Islet precursor cell (in vitro differentiated cells): ENCODE measurements at places on chromosomes 7 and 10.

DNA sequence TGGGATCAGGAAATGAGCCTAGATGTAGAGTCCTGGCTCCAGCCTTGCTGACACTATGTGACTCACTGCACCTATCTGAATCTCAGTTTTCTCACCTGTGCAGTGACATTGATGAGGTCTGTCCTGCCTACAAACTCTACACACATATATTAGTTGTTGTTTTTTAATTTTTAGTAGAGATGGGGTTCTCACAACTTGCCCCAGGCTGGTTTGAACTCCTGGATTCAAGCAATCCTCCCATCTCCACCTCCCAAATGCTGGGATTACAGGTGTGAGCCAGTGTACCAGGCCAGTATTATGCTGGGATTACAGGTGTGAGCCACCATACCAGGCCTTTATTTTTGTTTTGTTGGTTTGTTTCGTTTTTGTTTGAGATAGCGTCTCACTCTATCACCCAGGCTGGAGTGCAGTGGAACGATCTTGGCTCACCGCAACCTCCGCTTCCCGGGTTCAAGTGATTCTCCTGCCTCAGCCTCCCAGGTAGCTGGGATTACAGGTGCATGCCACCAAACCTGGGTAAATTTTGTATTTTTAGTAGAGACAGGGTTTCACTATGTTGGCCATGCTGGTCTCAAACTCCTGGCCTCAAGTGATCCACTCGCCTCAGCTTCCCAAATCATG, 11.8 kb upstream of the DDIT4 start:
- DNase-seq: no peak

DNA sequence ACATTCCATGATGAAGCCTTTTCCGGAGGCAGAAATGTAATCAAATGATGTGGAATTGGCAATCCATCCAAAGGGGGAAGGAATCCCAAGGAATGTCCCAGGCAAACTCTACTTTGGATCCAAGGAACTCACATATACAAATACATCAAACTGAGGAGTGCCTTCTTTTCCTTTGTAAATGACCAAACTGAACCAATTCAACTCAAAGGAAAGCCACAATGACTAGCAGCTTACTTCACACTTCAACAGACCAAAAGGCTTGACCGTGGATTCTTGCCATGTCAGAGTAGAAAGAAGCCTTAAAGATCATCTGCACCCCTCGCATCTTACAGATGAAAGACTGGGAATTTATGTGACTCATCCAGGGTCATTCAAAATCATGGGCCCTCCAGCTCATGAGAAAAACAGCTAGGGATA, 79.7 kb upstream of the MACROH2A2 start:
- no peak for DNase-seq

DNA sequence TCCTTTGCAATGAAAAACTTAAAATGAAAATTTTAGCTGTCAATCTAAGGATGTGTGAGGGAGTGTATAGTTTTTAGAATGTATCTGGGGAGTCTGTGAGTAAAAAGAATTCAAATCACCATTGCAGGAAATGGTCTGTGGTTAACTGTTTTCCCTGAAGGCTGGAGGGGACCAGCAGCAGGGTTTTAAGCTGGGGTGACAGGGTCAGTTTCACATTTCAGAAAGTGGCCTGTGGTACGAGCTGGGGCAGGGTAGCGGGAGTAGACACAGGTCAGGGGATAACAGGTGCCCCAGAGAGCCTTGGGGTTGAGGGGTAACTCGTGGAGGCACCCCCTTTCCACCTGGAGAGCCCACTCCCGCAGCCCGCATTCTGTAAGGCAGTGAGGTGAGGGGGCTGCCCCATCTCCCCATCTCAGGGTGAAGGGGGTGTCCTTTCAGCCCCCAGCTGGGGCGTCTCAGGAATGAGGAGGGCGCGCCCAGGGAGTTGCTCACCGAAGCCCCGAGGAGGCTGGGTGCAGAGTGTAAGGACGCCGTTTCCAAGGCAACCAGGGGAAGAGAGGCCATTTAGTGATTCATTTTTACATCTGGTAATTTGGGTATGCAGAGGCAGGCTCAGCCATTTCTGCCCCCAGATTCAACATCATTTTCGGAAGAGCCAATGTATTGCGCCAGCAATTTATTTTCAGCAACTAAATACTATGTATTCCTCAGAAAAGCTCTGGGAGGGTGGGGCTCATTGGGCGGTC, 168.9 kb downstream of the SLIT1 start:
- DNase-seq: no peak

GRCh38 chr10:102656791-102657371, 12.6 kb downstream of the TRIM8 start:
- DNase-seq: peak; percentile 46

GRCh38 chr10:24723386-24723787, 300 bp downstream of the ARHGAP21 start:
- no peak for DNase-seq

DNA sequence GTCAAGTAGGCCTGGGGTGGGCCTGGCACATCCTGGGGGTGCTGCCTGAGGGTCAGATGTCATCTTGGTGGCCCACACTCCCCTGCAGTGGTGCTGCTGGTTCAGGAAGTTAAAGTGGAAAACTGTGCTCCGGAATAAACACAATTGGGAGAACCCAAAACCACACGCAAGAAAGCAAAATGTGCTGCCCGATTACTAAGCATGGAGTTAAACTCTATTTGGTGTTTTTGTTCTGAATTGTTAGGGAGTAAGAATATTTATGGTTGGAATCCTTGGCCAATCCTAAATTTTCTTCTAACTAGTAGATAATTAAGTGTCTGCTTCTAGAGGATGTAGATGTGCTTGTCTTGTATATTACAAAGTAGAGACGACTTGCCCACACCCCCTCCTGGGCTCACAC, 131.4 kb downstream of the MGMT start:
- no peak for DNase-seq

DNA sequence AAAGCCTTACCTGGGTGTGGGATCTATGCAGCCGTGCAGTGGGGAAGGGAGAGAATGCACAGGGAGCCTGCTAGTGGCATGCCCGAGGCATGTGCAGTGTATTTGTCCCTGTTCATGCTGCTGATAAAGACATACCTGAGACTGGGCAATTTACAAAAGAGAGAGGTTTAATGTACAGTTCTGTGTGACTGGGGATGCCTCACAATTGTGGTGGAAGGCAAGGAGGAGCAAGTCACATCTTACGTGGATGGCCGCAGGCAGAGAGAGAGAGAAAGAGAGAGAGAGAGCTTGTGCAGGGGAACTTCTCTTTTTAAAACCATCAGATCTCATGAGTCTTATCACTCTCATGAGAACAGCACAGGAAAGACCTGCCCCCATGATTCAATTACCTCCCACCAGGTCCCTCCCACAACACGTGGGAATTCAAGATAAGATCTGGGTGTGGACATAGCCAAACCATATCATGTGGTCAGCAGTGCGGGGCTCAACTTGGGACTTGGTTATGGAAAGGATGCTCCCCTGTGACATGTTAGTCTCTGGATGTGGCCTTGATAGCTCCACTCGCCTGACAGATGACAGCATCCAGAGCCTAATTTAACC, 128.9 kb downstream of the DOCK1 start:
- peak; percentile 29 for DNase-seq

DNA sequence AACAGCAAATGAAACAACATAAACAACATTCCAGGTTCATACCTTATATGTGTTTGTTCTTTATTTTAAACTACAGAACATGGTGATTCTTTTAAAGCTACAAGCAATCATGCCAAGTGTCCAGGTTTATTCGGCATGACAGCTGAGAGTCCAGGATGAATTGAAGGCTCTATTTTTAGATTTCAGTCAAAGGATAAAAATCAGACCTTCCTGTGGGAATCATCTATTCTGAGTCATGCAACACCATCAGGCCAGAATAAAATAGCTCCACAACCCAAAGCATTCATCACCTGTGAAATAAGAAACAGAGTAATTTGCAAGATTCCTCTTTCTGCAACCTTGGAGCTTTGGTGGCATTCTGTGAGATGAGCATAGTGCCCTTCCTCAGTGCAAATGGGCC, 292.4 kb upstream of the MYO3A start:
- DNase-seq: no peak

DNA sequence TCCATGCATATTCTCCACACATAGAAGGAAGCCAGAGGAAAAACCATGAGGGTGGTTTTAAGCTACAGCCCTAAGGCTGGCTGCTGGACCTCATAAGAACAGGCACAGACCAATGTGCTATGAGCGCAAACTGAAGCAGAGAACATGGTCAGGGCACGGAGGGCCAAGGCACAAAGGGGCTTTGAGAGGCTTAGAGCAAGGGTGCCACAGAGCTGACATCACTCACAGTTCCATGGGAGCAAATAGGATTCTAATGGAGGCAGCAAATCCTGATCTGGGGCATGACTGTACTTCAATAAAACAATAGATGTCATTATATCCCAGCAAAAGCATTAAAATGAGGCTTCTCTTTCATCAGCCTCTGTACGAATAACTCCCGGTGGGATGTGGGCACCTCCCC, 162.4 kb downstream of the COBL start:
- DNase-seq: no peak

DNA sequence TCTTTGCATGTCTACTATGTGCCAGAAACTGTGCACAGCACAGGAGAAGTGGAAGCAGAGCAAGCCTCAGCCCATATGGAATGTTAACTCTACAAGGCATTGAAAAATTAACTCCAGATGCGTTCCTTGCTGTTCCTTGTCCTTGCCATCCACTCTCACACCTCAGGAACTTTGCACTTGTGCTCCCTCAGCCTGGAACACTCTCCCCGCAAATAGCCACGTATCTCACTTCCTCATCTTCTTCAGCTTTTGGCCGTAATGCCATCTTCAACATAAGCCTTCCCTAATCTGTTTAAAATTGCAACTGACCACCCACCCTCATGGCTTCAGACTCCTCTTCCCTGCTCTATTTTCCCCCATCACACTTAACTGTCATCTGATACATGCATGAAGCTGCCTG, 83.2 kb upstream of the CAPZA2 start:
- DNase-seq: no peak

- no peak for DNase-seq
Observed at GRCh38 chr7:47720141-47720906, 138.4 kb upstream of the TNS3 start.

- no peak for DNase-seq
Observed at GRCh38 chr7:135251496-135252391, 18.1 kb downstream of the STRA8 start.

GRCh38 chr7:2169923-2170575, 62.7 kb downstream of the MAD1L1 start:
- DNase-seq: peak; percentile 84

DNA sequence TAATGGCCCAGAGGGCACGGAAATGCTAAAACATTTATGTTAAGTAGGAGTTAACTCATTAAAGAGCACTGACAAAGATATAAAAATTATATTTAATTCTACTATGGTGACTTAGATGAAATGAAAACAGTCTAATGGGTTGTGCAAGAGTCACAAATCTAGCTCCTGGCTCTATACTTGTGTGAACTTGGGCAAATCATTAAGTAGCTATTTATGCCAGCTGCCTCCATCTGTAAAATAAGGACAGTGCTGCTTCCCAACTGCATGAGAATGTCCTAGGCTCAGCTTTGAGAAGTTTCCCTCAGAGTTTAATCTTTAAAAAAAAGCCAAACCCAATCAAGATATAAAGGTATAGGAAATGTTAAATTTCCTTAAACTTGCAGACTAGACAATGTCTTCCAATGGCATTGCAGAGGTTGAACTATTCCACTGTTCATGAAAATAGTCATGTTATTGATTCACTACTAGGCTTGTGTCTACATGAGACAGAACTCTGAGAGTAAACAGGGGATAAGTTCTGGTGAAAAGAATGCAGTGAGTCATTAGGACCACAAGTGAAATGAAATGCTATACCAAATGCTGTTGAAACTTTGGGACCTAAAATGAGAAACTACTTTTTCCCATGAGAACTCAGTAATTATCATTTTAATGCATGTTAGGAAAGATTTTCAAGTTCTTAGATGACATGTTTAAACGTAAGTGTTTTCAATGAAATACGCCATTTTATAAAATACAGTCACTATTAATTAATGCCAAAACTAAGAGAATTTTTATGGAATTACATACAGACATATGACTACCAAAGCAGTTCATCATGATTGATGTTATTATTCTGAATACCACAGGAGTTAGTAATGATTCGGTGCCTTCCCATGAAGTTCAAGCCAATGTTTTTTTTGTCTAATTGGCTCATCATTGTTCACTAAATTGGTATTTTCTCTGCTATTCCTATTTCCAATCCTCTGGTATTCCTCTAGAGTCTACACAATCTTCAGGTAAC, 84.2 kb downstream of the CDK6 start:
- no peak for DNase-seq

GRCh38 chr7:115410972-115411686, 489.2 kb downstream of the MDFIC start:
- DNase-seq: no peak

GRCh38 chr7:120949998-120950538, 509 bp upstream of the ING3 start:
- DNase-seq: no peak

GRCh38 chr10:11515596-11516430, 95.6 kb downstream of the USP6NL start:
- no peak for DNase-seq
